ENCODE measurements at places on chromosomes 4 and X.

DNA sequence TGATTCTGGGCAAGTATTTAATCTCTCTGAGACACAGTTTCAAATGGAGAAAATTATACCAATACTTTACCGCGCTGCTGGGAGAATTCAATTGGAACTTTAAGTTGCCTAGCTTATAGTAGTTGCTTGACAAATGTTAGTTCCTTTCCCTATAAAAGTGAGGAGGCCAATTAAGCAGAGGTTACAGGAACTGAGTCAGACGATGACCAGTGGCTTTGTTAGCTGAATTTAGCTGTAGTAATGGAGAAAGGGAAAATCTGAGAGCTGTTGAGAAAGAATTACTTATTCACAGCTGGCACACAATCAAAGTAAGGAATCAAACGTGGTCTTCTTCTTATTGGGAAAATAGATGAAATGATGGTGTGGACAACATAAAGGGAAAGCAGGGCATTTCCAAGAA lies 29.6 kb downstream of the SMARCA1 start:
- no peak for DNase-seq

GRCh38 chr4:42470023-42470422 lies 72.7 kb downstream of the SHISA3 start:
- no peak for DNase-seq

- DNase-seq, result no peak
These were observed 577.1 kb downstream of the GALNTL6 start for GRCh38 chr4:172390331-172390730.

- DNase-seq, result no peak
These were observed 147.6 kb downstream of the PPP3CA start for GRCh38 chr4:101199507-101200285.

DNA sequence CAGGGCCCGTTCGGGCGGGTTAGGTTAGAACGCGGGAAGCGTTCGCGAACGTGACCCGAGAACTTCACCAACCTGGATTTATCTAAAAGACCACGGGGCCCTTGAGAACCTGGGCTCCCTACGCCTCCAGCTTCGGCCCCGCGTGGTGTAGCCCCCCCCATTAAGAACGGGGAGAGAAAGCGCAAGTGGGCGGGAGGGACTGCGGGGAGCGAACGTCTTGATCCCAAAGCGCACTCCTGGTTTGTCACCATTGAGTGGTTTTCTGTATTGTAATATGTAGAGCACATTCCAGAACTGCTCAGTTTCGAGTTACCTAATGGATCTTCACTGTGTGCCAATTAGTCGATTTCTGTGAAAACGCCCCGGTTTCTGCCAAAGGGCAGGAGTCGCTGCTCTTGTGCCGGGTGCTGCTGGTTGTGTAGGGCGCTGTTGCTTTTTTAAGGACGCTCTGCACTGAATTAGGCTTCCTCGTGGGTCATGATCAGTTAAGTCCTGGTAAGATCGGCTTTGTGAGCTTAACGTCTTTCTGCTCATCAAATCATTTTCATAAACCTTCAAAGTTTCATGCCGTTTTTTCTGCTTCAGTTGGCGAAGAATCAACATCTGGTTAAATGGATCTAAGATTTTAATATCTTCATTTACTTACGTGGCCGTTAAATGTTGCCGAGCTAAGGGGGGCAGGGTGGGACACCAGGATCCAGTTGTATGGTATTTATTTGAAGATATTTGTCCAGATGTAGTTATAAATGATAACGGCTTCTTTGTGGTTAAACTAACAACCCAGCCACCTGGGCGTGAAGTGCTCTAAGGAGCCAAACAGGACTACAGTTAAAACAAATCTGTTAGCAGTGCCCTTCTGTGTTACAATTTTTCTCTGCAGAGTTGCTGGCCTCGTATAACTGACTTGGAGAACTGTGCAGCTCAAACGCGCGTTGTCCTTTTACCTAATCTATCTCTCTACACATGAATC lies 809 bp downstream of the MND1 start:
- peak; percentile 46 for DNase-seq

DNA sequence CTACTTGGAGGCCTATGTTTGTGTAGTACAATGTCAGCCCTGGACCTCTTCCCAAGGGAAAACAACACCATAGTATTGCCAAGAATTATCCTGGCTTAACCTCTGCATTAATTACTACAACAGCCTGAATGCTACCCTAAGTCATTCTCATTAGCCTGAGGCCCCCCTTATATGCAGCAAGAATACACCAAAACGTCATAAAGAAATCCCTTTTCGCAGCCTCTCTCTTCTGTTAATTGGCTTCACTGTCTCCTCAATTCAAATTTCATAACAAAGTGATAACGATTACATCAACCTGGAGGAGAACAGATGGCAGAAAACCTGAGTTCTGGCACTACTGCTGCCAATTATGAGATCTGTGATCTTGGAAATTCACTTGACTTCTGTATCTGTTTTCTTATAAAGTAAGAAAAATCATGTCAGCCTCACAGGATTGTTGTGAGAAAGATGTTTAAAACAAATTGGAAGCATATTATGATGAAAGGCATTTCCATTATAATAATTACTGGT lies 1663.1 kb downstream of the STIM2 start:
- DNase-seq, result no peak

DNA sequence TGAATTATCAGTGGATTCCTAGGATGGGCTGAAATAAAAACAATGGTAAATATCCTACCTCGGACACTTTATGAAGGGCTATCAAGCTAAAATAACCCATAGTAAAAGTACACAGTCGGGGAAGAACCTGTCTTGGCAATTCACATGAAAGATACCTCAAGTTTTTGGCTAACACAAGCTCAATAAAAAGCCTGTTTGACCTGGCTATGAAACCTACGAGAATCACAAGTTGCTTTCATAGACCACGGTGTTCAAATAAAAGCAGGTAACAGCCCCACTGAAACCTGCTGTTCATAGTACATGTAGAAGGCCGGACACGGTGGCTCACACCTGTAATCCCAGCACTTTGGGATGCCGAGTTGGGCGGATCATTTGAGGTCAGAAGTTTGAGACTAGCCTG lies 12.3 kb downstream of the RLIM start:
- no peak for DNase-seq

DNA sequence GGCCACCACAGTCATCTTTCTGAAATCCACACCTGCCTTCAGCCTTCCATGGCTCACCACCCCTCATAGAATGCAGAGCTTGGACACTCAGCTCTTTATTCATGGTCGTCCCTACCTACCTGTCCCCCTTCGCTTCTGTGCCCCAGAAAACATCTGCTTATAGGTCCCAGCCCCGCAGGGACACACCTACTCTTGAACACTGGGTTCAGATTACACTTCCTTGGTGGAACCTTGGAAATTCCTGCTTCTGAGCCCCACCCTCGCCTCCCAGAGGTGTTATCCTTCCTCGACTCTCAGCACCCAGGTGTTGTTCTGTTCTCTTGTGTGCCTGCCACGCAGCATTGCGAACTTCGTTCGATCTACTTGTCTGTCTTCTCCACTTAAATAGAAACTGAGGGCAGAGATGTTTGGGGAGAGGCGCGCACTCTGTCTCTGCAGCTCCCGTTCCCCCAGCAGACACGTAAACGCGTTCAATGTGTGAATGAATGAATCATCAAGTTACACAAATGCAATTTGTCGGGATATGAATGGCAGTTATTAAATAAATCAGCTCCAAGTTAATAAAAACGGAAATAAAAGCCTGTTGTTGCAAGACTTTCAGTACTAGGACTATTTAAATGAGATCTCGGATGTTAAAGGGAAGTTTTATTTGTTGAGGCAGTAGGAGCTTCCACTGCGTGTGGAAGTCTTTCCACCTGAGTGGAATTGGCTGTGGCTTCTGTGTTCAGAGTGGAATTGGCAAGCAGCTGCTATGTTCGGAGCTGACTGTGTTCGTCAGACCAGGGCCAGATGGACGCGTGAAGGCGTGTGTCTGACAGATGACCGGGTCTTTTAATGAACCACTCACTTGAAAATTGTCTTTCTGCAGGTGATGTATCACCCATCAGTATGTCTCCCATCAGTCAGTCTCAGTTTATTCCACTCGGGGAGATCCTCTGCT lies 95.6 kb downstream of the STOX2 start:
- no peak for DNase-seq

DNA sequence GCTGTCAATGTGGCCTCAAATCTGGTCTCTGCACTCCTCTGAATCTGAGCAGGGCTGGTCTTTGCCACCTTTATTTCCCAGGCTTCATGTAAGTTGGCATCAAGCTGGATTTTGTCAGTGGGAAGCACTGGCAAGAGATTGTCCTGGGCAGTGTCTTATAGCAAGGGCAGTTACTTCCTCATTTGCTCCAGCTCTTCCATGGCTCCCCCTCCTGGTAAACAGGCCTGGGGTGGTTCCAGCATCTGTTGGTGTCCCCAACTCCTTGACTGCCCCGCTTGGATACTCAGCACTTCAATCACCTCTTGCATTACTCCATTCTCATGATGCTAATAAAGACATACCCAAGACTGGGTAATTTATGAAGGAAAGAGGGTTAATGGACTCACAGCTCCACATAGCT lies 15.0 kb upstream of the REST start:
- no peak for DNase-seq

- no peak for DNase-seq
These were observed 88.2 kb downstream of the TMA16 start for GRCh38 chr4:163582703-163583102.

DNA sequence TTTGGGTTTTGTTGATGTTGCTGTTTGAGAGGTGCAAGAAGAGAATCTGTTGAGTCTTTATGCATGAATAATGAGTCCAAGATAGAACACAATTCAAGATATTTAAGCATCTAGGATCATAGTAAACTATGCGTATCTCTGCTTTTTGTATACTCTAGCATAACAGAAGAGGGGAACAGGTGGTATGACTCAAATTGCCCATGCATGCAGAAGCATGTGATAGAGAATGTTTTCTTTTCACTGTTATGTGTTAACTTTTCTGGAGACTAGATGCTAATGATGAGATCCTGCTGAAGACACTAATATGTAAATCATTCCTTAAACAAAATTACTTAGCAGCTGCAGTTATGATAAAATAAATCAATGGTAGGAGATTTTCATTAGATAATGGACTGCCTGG lies 165.3 kb upstream of the FTHL17 start:
- DNase-seq, result no peak

GRCh38 chr4:58413849-58414248 lies 1303.7 kb upstream of the IGFBP7 start:
- DNase-seq, result no peak

DNA sequence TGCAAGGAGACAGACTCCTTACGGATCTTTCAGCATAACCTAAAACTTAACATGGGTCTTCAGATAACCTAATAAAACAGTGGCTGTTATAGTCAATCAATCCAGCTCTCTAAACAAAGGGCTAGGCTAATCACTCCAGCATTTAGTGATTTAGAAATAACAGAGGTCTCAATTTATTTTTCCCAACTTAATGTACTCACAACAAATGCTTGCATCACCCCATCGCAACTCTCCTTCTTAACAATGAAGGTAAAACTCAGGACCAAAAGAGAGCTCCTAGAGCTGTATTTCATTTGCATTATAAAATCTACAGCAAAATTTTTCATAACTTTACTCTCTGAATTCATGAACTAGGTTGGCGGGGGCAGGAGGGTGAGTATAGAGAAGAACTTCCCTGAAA lies 1.1 kb downstream of the LIN54 start:
- DNase-seq, result no peak

GRCh38 chr4:56723201-56723605 lies 42.1 kb upstream of the HOPX start:
- peak; percentile 37 for DNase-seq

DNA sequence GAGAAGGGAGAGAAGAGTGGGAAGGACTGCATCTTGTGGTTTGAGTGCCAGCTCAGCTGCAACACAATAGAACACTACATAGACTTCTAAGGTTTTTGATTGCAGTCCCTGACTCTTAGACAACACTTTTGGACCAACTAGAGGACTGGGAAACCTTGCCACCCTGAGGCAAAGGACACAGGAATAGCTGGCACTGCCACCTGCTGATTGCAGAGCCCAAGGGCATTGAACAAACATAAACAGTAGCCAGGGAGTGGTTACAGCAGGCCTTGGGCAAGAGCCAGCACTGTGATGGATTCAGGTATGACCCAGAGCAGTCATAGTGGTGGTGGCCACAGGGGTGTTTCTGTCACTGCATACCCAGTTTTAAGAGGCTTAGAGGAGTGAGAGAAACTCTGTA lies 72.5 kb upstream of the CXorf51A start:
- DNase-seq, result no peak

DNA sequence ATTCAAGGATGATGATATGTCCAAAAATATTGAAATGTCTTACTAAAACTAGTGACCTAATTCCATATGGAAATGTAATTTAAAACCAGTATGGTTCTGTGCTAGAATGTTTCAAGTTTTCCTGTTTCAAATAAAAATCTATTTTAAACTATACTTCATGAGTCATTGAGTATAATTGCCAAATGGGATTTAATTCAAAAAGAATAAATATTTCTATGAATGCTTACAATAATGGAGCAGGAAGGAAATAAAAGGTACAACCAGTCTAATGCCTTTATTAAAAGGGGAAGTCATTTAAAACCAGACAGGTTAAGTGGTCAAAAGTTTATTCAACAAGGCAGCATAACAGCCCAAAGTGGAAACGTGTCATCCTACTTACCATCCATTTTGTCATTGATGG lies 2347.1 kb downstream of the PCDH7 start:
- no peak for DNase-seq

DNA sequence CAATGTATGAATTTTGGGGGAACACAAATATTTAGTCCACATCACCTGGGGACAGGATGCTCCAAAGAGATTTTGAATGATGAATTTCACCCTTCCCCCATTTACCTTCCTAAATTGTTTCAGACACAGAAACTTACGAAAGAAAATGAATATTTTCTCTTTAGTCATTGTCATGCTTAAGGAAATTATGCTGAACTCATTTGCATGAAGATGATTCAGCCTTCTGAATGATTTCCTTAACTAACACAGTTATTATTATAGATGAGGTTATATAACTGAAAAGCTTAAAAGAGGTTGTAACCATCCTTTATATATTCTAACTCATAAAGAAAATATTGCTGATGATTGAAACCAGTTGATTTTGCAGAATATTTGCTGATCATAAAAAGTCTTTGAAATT lies 61.1 kb downstream of the KCNIP4 start:
- no peak for DNase-seq

- no peak for DNase-seq
These were observed 101.7 kb downstream of the CPZ start for GRCh38 chr4:8694226-8694625.

GRCh38 chrX:31280580-31280979 lies 208.7 kb upstream of the FTHL17 start:
- DNase-seq, result no peak

DNA sequence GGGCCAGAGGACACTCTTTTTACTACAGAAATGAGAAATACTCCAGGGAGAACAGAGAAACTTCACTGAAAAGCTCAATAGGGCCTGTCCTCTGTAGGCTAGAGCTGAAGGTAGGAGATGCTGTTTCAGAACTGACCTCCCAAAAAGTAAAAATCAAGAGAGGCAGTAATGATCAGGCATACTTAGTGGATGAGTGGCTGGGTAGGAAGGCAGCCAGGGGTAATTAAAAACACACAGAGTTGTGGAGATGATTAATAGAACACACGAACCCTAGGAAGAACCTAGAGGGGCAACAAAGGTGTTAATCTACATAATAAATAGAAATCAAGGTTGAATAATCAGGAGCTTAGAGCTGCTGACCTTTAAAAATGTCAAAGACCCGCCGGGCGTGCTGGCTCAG lies 582.4 kb upstream of the ADGRL3 start:
- DNase-seq, result no peak

Data from T-helper 2 cell treated with Interferon-gamma antibody and Interleukin-4, amounts not matched to agents 5 μg/mL and 100 μg/mL, for 36 hours (primary cell).